Activated T-cell treated with anti-CD3 and anti-CD28 coated beads for 1 hour (primary cell): ENCODE measurements at places on chromosomes 1 and 21.

- DNase-seq, result no peak
Observed at GRCh38 chr1:230591678-230592077, 50.6 kb upstream of the COG2 start.

DNA sequence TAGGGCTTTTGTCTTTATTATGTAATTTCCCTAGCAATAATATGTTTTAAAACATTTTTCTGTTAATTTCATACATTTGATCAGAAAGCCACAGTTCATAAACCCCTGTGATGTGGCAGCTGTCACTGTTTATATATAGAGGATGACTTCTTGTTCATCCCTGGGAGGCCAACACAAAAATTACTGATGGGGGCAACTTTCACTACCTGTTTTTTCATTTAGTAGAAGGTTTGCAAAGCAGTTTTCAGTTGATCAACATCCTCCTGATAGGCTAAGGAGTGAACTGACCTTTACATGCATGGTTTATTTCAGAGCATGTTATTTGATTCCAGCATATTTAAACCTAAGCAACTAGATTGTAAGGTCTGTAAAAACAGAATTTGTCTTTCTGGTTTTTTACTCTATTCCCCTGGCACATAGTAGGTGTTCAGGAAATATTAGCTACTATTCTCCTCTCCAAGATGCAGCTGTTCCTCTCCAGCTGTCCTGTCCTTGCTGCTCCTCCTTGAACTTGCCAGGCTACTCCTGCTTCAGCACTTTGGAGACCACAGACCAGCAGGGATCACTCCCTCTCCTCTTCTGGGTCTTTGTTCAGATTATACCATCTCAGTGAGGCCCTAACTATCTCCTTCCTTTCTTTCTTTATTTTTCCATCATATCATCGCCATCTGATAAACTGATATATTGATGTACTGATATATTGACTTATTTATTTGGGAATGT lies 54.7 kb downstream of the ROR1 start:
- DNase-seq, result no peak

- no peak for DNase-seq
Observed at GRCh38 chr1:33473900-33474299, 1.5 kb downstream of the ZSCAN20 start.

- DNase-seq, result no peak
Observed at GRCh38 chr1:206921772-206922265, at the start of gene FCMR. FCMR (minus strand) TSS chr1:206921941; CDS start chr1:206921854, 87 bp downstream.

DNA sequence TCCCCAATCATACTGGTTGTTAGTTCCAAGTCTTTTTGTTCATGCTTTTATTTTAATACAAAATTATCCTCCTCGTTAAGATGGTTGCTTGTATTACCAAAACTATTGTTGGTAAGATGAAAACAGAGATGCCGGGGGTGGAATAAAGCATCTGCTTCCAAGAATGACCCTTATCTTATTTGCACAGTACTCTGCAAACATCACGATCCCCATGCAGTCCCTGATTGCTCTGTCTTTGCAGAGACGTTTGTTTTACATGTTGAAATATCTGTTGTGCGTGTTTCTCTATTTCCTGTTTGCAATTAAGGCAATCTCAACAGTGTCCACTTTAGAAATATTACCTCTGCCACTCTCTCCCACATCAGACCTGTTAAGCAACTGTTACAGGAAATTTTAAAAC lies 141.3 kb upstream of the NCAM2 start:
- DNase-seq, result no peak

GRCh38 chr1:151840421-151840820 lies 801 bp upstream of the C2CD4D start:
- DNase-seq, result no peak

- DNase-seq, result no peak
Observed at GRCh38 chr1:80274256-80274655, 1267.7 kb upstream of the ADGRL4 start.

GRCh38 chr1:150235294-150235851 lies 539 bp downstream of the ANP32E start:
- DNase-seq, result peak; percentile 24

- no peak for DNase-seq
Observed at GRCh38 chr1:52238887-52239707, 97.2 kb downstream of the ZFYVE9 start.

DNA sequence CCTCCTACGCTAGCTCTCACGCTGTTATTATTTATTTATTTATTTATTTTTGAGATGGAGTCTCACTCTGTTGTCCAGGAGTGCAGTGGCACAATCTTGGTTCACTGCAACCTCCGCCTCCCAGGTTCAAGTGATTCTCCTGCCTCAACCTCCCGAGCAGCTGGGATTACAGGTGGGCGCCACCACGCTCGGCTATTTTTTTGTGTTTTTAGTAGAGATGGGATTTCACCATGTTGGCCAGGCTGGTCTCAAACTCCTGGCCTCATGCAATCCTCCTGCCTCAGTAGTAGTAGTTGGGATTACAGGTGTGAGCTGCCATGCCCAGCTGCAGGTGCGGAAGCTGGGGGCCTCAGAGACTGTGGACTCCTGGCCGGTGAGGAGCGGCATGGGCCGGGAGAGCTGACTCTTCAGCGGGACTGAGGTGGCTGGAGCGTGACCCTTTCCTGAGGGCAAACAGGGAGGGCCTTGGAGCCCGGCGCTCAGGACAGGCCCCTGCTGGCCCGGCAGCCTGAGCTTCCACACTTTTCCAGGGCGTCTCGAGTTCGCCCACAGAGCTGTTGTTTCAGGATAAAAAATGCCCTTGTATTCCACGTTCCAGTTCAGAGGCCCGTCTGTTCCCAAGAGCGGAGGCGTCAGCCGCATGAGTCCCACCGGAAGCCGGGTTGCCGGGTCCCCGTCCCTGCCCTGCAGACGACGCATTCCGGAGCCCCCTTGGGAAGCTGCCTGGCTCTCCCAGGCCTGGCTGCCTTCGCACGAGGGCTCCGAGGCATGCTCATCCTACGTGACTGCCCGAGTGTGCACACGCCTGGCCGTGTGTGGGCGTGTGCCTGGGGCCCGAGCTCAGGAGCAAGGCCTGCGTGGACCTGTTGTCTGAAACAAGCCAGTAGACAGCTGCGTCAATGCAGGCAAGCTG lies 126.2 kb downstream of the SIK1 start:
- no peak for DNase-seq

- no peak for DNase-seq
Observed at GRCh38 chr1:52904927-52905698, 16.4 kb downstream of the ECHDC2 start.

GRCh38 chr1:14610761-14611160 lies 12.3 kb downstream of the KAZN start:
- DNase-seq, result no peak

DNA sequence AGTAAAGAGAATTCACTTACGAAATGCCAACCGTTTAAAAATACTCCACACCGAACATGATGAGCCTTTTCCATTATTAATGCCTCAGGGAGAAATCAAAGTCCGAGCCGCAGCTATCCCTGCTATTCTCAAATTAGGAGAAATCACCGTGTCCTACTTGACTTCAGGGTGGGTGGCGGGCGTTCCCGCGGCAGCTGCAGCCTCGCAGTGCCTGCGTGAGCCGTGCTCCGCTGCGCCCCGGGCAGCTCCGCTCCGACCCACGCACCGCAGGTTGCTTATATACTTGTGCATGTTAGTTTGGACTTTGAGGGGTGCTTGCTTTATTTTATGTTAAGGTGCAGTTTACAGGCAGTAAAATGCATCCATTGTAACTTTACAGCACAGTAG lies 35.6 kb upstream of the PCBP3 start:
- no peak for DNase-seq

DNA sequence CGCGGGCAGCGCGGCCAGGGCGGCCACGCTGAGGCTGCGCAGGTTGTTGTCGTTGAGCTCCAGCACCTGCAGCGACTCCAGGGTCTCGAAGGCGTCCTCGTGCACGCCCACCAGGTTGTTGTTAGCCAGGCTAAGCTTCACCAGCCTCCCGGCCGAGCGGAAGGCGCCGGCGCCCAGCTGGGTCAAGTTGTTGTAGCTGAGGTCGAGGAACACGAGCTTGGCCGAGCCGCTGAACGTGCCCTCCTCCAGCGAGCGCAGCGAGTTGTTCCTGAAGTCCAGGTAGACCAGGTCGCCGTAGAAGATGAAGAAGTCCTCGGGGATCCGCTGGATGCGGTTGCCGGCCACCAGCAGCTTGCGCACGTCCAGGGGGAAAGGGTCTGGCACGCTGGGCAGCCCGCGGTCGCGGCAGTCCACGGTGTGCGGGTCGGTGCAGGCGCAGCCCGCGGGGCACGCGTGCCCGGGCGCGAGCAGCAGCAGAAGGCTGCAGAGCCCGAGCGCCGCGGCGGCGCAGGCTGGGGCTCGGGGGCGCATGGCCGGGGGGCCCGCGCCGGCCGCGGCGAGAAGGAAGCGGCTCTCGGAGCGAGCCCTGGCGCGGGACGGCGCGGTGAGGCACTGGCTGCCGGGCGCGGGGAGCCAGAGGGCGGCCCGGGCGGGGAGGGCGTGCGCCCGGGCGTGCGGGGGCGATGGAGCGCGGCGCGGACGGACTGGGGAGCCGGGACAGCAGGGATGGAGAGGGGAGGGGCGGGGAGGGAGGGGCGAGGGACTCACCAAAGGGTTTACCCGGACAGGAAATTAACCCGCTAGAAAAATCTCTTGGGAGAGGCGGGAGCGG lies 524 bp downstream of the LRRC38 start:
- DNase-seq, result no peak

GRCh38 chr1:85047472-85048295 lies 616 bp downstream of the MCOLN3 start:
- no peak for DNase-seq

GRCh38 chr1:46557403-46557802 lies 6.0 kb upstream of the KNCN start:
- DNase-seq, result no peak

- no peak for DNase-seq
Observed at GRCh38 chr1:56754708-56755479, 64.3 kb downstream of the FYB2 start.

GRCh38 chr1:24294228-24294672 lies 24.9 kb upstream of the GRHL3 start:
- DNase-seq, result no peak

GRCh38 chr1:248891758-248892157 lies 14.3 kb upstream of the PGBD2 start:
- DNase-seq, result no peak

- no peak for DNase-seq
Observed at GRCh38 chr1:35345439-35345981, 77.0 kb downstream of the ZMYM4 start.

DNA sequence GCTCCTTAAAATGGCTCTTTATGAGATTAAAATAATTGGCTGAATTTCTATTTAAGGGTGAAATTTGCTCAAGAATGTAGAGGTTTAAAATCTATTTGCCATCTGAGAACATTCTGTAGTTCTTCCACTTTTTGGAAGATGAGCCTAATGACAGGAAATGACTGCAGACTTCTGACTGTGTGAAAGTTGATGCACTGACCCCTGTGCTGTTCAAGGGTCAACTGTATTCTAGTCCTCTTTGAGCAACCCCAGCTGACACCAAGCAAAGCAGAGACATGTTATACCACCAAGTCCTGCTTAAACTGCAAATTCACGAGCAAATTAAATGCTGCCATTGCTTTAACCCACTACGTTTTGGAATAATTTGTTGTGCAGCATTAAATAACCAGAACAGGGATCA lies 26.6 kb downstream of the DDAH1 start:
- DNase-seq, result no peak

DNA sequence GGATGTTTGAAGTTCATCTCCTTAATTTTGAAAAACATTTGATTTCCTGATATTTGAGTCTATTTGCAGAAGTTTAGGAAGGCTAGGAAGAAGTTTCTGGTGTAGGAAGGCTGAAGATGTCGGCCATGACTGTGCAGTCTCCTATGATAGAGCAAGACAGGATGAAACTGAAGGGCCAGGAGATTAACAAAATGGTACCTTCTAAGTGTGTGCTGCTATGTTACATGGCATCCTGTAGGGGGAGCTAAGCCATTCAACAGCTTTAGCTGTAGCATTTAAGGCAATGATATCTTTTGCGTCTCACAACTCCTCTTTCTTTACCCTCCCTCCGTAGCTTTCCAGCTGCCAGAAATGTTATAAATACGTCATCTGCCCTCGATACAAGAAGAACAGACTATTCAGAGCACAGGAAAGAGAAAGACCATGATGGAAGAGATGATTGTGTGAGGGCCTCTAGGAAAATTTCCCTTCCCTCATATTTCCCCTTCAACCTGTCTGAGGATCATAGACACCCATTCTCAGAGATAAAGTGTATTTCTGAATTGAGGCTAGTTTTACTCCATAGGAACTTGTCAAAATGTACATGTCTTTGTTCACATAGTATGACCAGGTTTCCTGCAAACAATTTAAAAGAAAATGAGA lies 61.1 kb downstream of the XCL1 start:
- no peak for DNase-seq

- DNase-seq, result no peak
Observed at GRCh38 chr1:5720936-5721335, 271.3 kb downstream of the NPHP4 start.

DNA sequence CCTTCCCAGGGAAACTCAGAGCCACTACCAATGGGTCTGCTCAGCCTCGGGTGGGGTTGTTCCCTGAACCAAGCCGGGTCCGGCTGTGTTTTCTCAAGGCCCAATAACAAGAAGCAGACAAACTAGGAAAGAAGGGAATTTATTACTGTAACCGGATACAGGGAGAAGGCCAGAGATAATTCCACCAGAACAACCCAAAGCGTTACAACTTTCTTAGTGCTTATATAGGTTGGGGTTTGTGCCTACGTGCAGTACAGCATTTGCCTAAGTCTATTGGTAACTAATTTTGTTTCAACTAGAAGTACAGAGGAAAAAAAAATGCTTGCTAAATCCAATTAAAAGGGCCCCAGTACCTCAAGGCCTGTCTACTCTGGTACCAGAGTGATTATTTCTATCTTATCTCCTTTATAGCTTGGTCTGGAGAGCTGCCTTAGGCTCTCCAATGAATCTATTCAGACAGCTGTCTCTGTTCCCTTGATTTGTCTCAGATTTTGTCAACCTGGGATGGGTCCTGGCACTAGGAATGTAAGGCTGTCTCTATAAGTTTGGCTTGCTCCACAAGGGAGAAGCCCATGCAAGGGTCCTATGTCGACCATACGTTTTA lies 57.3 kb upstream of the CCDC190 start:
- DNase-seq, result no peak

GRCh38 chr1:94422115-94422820 lies 4.1 kb downstream of the ABCD3 start:
- no peak for DNase-seq

- peak; percentile 39 for DNase-seq
Observed at GRCh38 chr1:98048244-98048643, 127.4 kb upstream of the DPYD start.

- DNase-seq, result no peak
Observed at GRCh38 chr1:33007190-33008050, 29.3 kb downstream of the AK2 start.

GRCh38 chr1:155912056-155912536 lies 947 bp upstream of the RIT1 start:
- DNase-seq, result no peak

DNA sequence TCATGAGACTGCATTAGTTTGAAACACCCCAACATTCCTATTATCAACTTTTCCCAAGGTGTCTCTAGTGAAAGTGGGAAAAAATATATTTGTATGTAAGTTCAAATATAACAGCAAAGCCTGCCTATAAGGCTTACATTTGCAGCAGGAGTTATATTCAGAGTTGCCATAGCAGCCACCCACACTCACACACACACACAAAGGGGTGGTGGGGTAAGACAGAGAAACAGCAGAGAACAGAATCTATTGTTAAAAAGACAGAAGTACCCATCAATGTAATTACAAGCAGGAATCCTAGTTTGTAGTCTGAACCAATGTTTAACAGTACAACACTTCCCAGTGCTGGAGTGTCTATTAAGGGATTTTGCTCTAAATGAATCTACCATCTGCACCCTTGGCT lies 55.0 kb downstream of the PLPPR5 start:
- DNase-seq, result no peak

GRCh38 chr1:104648269-104648691 lies 898.6 kb downstream of the AMY1C start:
- DNase-seq, result no peak
